HCT116 (cell line): ENCODE measurements at places on chromosomes 12 and 14. TPM values are rescaled to one million over a fixed set of nuclear protein-coding genes. Genes with fewer than 3 reads are reported as not detected.

DNA sequence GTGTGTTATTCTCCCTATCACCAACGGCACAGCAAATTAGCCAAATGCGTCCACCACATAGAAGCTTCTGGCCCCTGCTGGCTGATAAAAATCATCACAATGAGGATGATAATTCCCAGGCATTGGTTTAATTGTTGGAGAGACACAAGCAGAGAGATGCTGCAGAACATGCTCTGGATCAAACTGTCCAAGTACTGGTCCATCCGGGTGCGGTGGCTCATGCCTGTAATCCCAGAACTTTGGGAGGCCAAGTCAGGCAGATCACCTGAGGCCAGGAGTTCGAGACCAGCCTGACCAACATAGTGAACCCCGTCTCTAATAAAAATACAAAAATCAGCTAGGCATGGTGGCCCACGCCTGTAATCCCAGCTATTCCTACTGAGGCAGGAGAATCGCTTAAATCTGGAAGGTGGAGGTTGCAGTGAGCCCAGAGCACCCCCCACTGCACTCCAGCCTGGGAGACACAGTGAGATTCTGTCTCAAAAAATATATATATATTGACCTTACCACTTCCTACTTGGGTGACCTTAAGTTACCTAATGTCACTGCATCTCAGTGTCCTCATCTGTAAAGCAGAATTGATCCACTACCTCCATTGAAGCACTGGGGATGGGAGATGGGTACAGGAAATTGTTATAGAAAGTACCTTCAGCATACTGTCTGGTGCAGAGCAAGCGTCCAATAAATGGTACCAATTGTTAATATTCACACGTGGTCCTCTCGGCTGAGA, 83.7 kb upstream of the EGLN3 start:
- no peaks in the 10 kb centered on the region for H3K4me1 ChIP-seq
- H3K4me3 ChIP-seq = no peak overlapping the region
- H3K27ac ChIP-seq = no peak overlapping the region
- no peaks in the 10 kb centered on the region for H3K27me3 ChIP-seq
- no peaks in the 10 kb centered on the region for H3K36me3 ChIP-seq
- no peak for DNase-seq

DNA sequence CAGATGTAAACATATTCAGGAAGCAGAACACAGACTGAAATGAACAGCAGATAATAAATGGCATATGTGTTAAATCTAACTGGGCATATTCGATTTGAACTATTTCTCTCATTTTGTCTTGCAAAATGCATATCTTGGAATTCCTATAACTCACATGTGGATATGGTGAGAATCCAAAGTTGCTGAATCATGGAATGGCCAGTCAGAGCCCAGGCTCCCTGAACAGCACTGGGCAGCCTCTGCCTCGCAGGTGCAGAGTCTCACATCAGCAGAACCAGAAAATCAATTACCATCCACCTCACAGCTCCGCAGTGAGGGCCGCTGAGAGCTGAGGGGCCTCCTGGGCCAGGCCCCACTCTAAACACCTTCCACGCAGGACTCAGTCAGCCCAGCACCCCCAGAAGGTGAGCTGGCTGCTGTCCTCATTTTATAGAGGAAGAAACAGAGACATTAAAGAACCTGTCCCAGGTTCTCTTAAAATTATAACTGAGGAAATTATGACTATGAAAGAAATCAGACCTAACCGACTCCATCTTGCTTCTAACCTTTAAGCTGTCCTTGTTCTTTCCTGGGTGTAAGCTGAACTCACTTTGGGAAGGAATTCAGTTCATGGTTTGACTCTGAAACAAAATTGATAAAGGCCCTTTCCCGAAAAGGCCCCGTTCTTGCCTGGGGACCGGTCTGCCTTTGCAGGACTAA, 269.1 kb upstream of the SFSWAP start:
- no peak overlapping the region for H3K27ac ChIP-seq
- H3K27me3 ChIP-seq = no peaks in the 10 kb centered on the region
- H3K4me3 ChIP-seq = no peak overlapping the region
- H3K4me1 ChIP-seq = peaks cover 6% of the 10 kb centered on the region
- H3K36me3 ChIP-seq = no peaks in the 10 kb centered on the region

DNA sequence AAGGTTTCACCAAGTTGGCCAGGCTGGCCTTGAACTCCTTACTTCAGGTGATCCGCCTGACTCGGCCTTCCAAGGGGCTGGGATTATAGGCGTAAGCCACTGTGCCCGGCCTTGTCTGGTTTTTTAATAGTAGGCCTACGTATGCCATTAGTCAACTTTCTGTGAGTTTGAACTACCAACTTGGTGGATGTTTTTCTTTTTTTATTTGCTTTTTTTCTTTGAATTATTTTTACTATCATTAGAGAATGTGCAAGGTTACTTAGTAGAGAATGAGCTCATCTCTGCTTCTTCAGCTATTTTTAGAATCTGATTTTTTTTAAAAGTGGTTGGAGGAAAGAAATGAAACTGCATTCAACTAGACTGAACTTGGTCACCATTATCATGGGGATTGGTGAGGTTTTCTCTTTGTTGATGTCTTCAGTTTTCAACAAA, 51.4 kb downstream of the HMGA2 start:
- no peak overlapping the region for H3K4me3 ChIP-seq
- peaks cover 3% of the 10 kb centered on the region; the same call in 1 of the 2 replicates for H3K36me3 ChIP-seq
- no peaks in the 10 kb centered on the region for H3K27me3 ChIP-seq
- H3K27ac ChIP-seq = peak overlapping the region; percentile 63; the same call in 1 of the 2 replicates

GRCh38 chr14:105887692-105888091, 361.3 kb downstream of the TMEM121 start:
- H3K27ac ChIP-seq = no peak overlapping the region
- H3K4me3 ChIP-seq = no peak overlapping the region
- H3K27me3 ChIP-seq = no peaks in the 10 kb centered on the region
- no peaks in the 10 kb centered on the region for H3K4me1 ChIP-seq
- no peak for DNase-seq

Gene SDR9C7
- not detected for total RNA-seq

- no peak overlapping the region for H3K4me3 ChIP-seq
- H3K4me1 ChIP-seq = no peaks in the 10 kb centered on the region
- H3K27ac ChIP-seq = no peak overlapping the region
- no peak for DNase-seq
- no peaks in the 10 kb centered on the region for H3K27me3 ChIP-seq
Observed at GRCh38 chr12:9634969-9635754, 27.4 kb upstream of the KLRB1 start.

GRCh38 chr14:101501341-101501740, 60.0 kb upstream of the DIO3 start:
- H3K27ac ChIP-seq = no peak overlapping the region
- no peaks in the 10 kb centered on the region for H3K27me3 ChIP-seq
- H3K4me3 ChIP-seq = no peak overlapping the region

GRCh38 chr12:51222461-51222860, 4.6 kb upstream of the POU6F1 start:
- no peak overlapping the region for H3K27ac ChIP-seq
- no peaks in the 10 kb centered on the region for H3K27me3 ChIP-seq
- peaks cover 6% of the 10 kb centered on the region; the same call in 1 of the 2 replicates for H3K4me1 ChIP-seq
- no peak overlapping the region for H3K4me3 ChIP-seq
- DNase-seq = no peak

- H3K36me3 ChIP-seq = no peaks in the 10 kb centered on the region
- H3K4me1 ChIP-seq = no peaks in the 10 kb centered on the region
- H3K4me3 ChIP-seq = no peak overlapping the region
- no peaks in the 10 kb centered on the region for H3K27me3 ChIP-seq
Observed at GRCh38 chr14:36241183-36241582, 64.7 kb upstream of the PTCSC3 start.

- no peak overlapping the region for H3K27ac ChIP-seq
- no peak overlapping the region for H3K4me3 ChIP-seq
- DNase-seq = no peak
- no peaks in the 10 kb centered on the region for H3K36me3 ChIP-seq
Observed at GRCh38 chr14:80378084-80378690, 166.9 kb upstream of the DIO2 start.

Gene COX14
- total RNA-seq = 41.0 TPM

- H3K27ac ChIP-seq = no peak overlapping the region
- DNase-seq = no peak
- no peaks in the 10 kb centered on the region for H3K27me3 ChIP-seq
- no peaks in the 10 kb centered on the region for H3K36me3 ChIP-seq
- H3K4me1 ChIP-seq = peaks cover 29% of the 10 kb centered on the region
Observed at GRCh38 chr14:90647473-90648005, 168.7 kb downstream of the TTC7B start.

Gene CISTR
- total RNA-seq = not detected

DNA sequence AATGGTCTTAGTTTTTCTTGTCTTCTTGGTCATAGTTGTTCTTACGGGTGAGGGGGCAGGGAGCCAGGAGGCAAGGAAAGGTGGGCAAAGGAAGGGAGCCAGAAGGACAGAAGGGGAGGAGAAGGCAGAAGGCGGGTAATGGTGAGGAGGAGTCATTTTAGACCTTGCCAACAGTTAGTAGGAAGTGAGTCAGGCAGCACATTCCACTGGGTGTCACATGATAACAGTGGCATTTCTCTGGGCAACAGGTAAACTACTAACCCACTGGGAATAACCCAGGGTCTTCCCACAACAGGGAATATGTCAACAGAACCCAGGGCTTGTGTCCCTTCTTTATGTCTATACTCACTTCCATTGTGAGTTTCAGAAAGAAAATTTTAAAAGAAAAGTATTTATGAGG, 127.6 kb downstream of the SLC8A3 start:
- H3K4me1 ChIP-seq = peaks cover 11% of the 10 kb centered on the region
- H3K27ac ChIP-seq = no peak overlapping the region
- peaks cover 12% of the 10 kb centered on the region; the same call in 1 of the 2 replicates for H3K27me3 ChIP-seq

Gene NABP2
- total RNA-seq = 52.9 TPM

Gene MAPKAPK5
- total RNA-seq = 57.9 TPM

DNA sequence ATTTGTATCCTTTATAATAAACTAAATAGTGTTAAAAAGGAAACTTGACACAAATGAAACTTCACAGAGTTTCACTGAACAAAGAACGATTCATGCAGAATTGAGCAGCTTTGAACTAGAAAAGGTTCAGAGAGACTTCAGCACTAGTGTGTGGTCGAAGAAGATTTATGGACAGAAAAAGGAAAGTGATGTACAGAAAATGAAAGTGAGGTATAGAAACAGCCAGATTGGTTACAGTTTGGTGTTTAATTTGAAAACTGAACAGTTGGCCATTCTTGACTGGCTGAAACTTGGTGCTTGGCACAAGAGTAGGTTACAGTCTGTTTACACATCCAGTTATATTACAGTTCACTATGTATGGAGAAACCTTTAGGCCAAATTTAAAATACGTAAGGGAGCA, 207.1 kb downstream of the GALC start:
- H3K27ac ChIP-seq = no peak overlapping the region
- H3K4me3 ChIP-seq = no peak overlapping the region
- no peaks in the 10 kb centered on the region for H3K36me3 ChIP-seq
- no peaks in the 10 kb centered on the region for H3K4me1 ChIP-seq
- DNase-seq = no peak

- peak overlapping the region; percentile 97 for H3K27ac ChIP-seq
- H3K36me3 ChIP-seq = no peaks in the 10 kb centered on the region
- H3K27me3 ChIP-seq = no peaks in the 10 kb centered on the region
- DNase-seq = no peak
- H3K4me1 ChIP-seq = peaks cover 83% of the 10 kb centered on the region
Observed at GRCh38 chr12:53046655-53047220, 3.1 kb upstream of the TNS2 start.

- H3K27me3 ChIP-seq = peaks cover 35% of the 10 kb centered on the region
- H3K4me1 ChIP-seq = no peaks in the 10 kb centered on the region
- no peak overlapping the region for H3K4me3 ChIP-seq
- H3K36me3 ChIP-seq = no peaks in the 10 kb centered on the region
Observed at GRCh38 chr12:98977186-98977585, 332.1 kb downstream of the APAF1 start.

GRCh38 chr14:98578204-98578603, 693.8 kb downstream of the BCL11B start:
- H3K27ac ChIP-seq = no peak overlapping the region
- no peaks in the 10 kb centered on the region for H3K27me3 ChIP-seq
- no peak for DNase-seq
- no peaks in the 10 kb centered on the region for H3K4me1 ChIP-seq
- H3K4me3 ChIP-seq = no peak overlapping the region

Gene SDSL
- total RNA-seq = 19.1 TPM

Gene ART4
- not detected for total RNA-seq

DNA sequence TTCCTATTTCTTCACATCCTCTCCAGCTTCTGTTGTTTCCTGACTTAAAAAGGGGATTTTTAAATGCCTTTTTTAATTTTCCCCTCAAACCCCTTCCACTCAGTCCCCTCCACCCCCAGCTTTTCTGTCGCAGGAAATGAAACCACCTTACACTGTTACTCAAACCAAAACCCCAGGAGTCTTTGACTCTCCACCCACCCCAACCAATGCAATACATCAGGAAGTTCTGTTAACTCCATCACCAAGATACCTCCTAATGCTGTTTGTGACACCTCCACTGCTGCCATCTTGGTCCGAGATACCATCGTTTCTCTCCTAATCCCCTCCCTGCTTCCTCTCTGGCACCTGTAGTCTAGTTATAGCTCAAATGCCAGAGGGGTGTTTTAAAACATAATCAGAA, 25.4 kb upstream of the CPM start:
- H3K4me1 ChIP-seq = no peaks in the 10 kb centered on the region
- H3K36me3 ChIP-seq = no peaks in the 10 kb centered on the region
- DNase-seq = no peak
- H3K27ac ChIP-seq = no peak overlapping the region

- peaks cover 17% of the 10 kb centered on the region for H3K4me1 ChIP-seq
- no peaks in the 10 kb centered on the region for H3K27me3 ChIP-seq
- no peak overlapping the region for H3K4me3 ChIP-seq
- no peaks in the 10 kb centered on the region for H3K36me3 ChIP-seq
Observed at GRCh38 chr12:75528692-75529091, 17.3 kb upstream of the KRR1 start.

GRCh38 chr14:74792249-74793039, 29.3 kb downstream of the YLPM1 start:
- H3K4me3 ChIP-seq = no peak overlapping the region
- no peaks in the 10 kb centered on the region for H3K4me1 ChIP-seq
- no peak overlapping the region for H3K27ac ChIP-seq
- no peaks in the 10 kb centered on the region for H3K27me3 ChIP-seq
- H3K36me3 ChIP-seq = peaks cover 5% of the 10 kb centered on the region; the same call in 1 of the 2 replicates
- no peak for DNase-seq

- DNase-seq = no peak
- H3K36me3 ChIP-seq = peaks cover 5% of the 10 kb centered on the region; the same call in 1 of the 2 replicates
- no peak overlapping the region for H3K27ac ChIP-seq
Observed at GRCh38 chr14:65042296-65042695, 55.6 kb downstream of the FNTB start.

DNA sequence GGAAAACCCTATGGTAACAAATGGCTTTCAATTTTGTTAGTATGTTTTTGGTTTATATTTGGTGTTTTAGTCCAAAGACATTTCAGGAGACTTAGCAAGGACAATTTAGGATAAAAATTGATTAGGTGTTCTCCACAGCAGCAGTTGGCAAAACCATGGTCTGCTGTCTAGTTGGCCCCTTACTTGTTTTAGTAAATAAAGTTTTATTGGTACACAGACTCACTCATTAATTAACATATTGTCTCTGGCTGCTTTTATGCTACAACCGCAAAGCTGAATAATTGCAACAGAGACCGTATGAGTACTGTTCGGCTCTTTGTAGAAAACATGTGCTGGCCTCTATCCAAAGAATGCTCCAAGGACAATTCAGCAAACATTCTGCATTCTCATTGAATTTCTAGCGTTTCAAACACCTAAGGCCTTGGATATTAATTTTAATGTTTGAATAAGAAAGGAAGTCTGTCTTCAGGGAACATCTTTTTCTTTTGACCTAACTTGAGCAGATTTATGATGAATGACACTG, 77.7 kb downstream of the CCDC92 start:
- peaks cover 22% of the 10 kb centered on the region for H3K4me1 ChIP-seq
- H3K27me3 ChIP-seq = no peaks in the 10 kb centered on the region
- H3K4me3 ChIP-seq = no peak overlapping the region
- DNase-seq = no peak
- H3K36me3 ChIP-seq = no peaks in the 10 kb centered on the region
